RCC 7860 (cell line): ENCODE measurements at places on chromosomes 6 and 20.
A peak's percentile ranks its signal among the peaks of the same experiment; 100 is the strongest.

DNA sequence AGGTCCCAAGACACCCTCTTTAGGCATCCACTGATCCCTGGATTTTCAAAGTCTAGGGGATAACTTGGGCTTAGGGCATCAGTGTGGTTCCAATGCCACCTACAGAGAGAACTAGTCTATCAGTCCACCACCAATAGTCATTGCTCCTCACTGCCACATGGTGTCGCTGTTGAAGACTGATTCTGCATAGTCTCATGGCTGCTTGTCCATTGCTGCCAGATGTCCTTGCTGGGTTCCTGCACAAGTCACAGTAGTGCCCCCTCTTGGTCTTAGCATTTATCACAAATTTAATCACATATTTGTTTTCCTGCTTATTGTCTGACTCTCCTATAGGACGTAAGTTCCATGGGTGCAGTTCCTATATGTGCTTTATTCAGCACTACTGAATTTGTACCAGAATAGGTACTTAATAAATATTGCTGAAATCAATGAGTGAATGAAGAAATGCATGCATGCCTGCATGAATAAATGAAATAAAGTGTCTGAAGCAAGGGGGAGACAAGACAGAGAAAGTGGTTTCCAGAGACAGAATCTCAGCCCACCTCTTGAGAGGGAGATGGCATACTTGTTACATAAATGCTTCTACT is 45.9 kb upstream of the RALY start:
- DNase-seq: peak; percentile 47

- no peak for DNase-seq
Measured at GRCh38 chr6:88666901-88667300, 296.5 kb downstream of the RNGTT start.

- peak; percentile 78 for DNase-seq
Measured at GRCh38 chr6:127484212-127484863, 25.1 kb upstream of the KIAA0408 start.

GRCh38 chr6:125114248-125114858 is 39.2 kb upstream of the TPD52L1 start:
- peak; percentile 26 for DNase-seq

- DNase-seq: peak; percentile 35
Measured at GRCh38 chr6:127554435-127555006, 22.5 kb upstream of the C6orf58 start.

GRCh38 chr6:90645634-90646033 is 58.8 kb upstream of the MAP3K7 start:
- DNase-seq: no peak

GRCh38 chr20:40207655-40208054 is 481.4 kb downstream of the MAFB start:
- DNase-seq: no peak

GRCh38 chr6:44006123-44006871 is 121.0 kb downstream of the MRPL14 start:
- peak; percentile 60 for DNase-seq

DNA sequence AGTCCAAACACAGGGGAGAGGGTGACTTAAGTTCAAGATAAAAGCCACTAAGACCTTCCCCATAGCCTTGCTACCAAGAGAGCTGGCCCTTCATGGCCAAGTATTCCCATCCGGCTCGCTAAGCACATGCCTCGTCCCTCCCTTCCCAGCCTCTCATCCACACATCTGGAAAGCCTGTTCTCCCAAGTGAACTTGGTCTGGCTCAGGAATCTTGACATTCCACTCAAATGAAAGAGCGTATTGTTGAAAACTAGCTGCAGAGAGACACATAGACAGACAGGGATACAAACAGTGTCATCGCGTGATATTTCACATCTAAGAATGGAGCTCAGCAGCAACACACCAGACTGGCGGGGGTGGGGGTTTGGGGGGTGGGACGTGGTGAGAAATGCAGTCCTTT is 182.8 kb upstream of the FOXQ1 start:
- DNase-seq: no peak

DNA sequence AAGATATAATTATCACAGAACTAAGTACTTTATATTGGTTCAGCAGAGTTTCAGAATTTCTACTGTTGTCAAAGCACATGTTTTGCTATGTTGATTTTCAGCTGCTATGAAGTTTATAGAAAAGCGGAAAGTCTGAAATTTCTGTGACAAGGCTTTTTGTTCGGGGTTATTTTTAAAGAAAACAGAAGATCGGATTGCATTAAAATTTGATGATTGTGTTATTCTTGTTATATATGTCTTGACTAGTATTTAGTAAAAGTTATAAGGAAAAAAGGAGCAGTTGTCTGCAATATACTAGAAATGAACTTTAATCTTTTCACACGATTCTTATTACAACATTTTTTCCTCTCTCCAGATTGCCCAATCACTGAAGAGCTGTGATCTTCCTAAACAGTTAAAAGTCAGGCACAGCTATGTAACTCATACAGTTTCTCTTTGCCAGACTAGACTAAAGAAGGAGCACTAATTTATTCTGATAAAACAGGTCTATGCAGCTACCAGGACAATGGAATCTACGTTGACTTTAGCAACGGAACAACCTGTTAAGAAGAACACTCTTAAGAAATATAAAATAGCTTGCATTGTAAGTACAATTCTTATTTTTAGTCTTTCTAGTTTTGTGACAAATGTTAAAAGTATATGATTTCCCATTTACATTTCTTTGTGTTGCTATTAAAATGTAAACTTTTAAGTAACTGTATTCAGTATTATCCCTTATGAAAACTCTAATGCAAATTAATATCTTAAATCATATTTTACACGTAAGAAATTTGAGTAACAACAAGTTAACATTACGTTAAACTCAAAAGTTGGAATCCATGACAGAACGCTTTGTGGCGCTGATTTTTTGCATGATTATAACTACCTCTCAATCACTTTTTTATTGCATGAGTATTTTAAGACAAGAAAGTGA is at the start of gene ENPP3:
ENPP3 (plus strand) TSS at position 423 of the 913 bp plus-strand sequence; CDS start at position 506, 83 bp downstream.
- no peak for DNase-seq

- no peak for DNase-seq
Measured at GRCh38 chr6:170173335-170173881, 117.5 kb downstream of the DLL1 start.

DNA sequence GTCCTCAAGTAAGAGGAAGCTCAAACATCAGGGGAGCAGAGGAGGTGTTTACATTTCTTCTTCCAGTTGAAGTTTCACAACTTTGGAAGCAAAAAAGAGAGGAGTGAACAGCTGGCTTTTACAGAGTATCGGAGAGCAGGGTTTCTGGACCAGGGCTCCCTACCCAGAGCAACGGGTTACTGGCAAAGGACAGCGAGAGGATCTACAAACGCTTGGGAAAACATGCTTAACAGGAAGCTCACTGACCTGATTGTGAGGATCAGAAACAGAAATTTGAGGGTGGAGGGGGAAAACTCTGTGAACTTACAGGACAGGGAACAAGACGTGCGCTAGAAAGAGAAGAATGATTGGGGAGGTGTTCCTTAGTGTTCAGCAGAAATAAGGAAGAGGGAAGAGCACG is 85.7 kb upstream of the TAB2 start:
- no peak for DNase-seq

GRCh38 chr6:154301839-154302752 is 54.5 kb downstream of the IPCEF1 start:
- peak; percentile 74 for DNase-seq
